NK-92 treated with Interleukin-12 subunit alpha and Interleukin-12 subunit beta, amount 100 ng/mL, for 24 hours (cell line): ENCODE measurements at places on chromosomes 3 and 15.
A peak's percentile ranks its signal among the peaks of the same experiment; 100 is the strongest.

DNA sequence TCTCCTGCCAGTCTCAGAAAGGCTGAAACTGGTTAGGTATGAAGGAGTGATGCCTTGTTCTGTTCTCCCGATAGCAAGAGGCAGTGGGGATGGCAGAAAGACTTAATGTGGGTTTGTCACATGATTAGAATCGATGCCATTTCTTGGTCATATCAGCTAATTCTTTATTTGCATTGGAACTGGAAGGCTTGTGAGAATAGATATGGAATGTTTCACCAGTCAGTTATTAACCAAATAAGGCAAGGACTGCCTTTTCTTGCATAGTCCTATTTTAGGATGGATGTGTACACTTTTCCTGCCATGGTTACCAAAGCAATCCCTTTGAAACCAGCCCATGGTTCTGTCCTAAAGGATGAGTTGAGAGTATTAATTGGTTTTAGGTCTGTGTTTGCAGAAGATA is 33.7 kb downstream of the FILIP1L start:
- no peak for DNase-seq

DNA sequence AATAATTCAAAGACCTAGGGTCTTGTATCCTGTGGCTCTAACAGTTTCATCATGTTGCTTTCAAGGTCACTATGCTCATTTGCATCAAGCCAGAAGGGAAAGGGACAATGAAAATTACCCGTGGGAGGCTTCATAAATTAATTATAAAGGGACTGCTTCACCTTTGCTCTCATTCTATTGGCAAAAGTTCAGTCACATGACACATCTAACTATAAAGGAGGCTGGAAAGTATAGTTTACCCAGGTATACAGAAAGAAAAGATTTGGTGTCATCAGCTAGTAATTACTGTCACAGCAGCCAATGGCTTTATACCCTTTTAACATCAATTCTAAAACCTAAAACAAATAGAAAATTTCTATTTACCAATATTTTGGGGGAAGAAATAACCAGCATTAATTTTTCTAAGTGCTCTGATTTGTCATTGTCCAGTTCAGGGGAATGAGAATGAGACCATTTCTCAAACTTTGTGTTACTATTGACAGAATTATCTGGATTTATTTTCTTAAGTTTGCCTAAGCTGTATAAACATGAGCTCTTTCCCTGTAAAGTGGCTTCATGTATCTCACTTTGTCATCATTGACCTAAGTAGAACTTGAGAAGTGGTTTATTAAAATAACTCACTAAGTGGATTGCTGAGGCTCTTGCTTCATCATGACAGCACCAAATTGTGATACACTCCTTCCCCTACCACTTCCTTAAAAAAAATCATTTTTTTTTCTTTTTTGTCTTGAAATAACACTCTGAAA is 257.7 kb upstream of the PEX5L start:
- no peak for DNase-seq

- DNase-seq, result no peak
Observed at GRCh38 chr3:129911261-129911861, 17.9 kb upstream of the TMCC1 start.

GRCh38 chr3:156626104-156626503 is 48.3 kb upstream of the TIPARP start:
- no peak for DNase-seq

- peak; percentile 64 for DNase-seq
Observed at GRCh38 chr3:152100491-152101132, 168.1 kb upstream of the MBNL1 start.

GRCh38 chr15:80608688-80609087 is 86.4 kb upstream of the ABHD17C start:
- no peak for DNase-seq

DNA sequence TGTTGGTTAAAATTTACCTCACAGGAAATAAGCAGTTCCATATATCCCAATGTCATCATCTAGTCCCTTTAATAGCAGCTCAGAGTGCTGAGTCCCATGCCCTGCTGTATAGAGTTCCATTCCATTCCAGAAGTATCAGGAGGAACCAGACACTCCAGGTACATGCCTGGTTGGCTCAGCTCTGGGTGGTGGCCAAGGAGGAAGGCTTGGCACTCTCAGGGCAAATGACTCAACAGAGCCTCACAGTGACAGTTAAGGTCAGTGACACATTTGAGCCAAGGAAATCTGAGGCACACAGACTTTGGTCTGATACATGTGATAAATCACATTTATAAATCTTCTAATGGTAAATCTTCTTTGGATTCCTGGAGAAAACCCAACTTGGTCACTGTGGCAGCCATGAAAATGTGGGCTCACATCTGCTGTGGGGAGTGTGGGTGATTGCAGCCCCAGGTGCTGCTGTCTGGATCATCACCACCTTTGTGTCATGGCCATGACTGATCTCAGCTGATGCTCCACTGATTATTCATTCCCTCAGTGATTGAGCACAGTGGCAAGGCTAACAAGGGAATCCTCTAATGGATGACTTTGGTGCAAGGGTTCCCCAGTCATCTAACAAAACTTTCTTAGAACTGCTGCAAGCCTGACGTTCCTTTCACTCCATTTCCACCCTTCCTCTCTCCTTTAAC is 9.3 kb downstream of the HHLA2 start:
- DNase-seq, result no peak

DNA sequence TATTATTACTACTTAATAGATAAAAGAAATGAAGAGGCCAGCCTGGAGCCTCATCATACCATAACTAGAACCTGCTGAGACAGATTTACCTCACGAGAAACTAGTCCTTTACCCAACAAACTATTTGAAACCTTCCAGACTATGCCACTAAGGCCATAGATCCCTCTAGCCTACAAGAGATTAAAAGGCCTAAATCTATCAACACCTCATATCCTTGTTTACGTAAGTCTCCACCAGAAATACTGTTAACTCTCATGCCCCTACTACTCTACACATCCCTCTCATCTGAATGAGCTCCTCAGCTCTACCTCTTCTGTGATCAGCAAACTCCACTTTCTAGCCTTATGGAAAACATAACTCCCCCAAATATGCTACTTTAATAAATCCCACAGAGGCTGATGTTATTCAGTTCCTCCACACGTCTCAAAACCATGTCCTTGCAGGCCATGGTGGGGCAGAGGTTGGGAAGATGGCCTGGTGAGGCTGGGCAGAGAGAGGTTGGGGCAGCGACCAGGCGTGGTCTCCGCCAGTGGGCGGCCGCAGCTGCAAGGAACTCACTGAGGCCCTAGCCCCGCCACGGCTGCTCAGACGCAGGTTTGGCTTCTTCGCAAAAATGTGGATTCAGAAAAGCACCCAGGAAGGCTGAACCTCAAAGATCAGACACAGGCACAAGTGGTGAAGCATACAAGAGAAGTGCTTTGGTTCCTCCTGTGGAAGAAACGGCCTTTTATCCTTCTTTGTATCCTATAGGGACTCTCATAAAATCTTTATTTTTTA is 65.8 kb downstream of the GSK3B start:
- DNase-seq, result no peak

- DNase-seq, result no peak
Observed at GRCh38 chr3:50299638-50299928, 378 bp upstream of the HYAL3 start.

- DNase-seq, result peak; percentile 35
Observed at GRCh38 chr3:58349792-58350626, 17.3 kb downstream of the PXK start.

GRCh38 chr3:9067352-9067975 is 104.2 kb upstream of the RAD18 start:
- DNase-seq, result no peak

- DNase-seq, result no peak
Observed at GRCh38 chr15:99492275-99492674, 73.5 kb upstream of the MEF2A start.

- peak; percentile 36 for DNase-seq
Observed at GRCh38 chr15:51600114-51600513, 22.5 kb downstream of the DMXL2 start.

DNA sequence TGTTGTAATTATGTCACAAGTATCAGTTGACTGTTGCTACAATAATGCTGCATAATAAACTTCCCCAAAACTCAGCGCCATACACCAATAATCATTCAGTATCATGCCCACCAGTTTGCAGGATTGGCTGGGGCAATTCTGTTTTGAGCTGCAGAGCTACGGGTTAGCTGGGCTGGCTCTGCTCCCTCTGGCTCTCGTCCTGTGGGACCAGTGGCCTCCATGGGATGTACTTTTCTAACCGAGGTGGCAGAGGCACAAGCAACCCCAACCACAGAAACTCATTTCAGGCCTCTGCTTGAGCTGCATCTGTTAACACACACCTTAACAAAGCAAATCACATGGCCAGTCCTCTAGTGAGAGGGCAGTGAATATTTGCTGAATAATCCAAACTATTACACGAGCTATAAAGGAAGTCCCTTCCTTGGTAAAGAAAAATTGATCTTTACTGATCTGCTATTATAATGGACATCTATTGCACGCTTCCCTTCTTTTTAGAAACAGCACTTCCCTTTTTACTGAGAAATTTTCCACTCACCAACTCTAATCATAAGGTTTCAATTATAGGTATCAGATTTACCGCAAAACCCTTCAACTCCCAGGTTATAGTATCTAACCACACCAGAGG is 10.9 kb upstream of the BCL2A1 start:
- no peak for DNase-seq

- no peak for DNase-seq
Observed at GRCh38 chr3:96779810-96780209, 34.6 kb upstream of the EPHA6 start.

GRCh38 chr3:15154326-15154725 is 51.7 kb upstream of the CAPN7 start:
- DNase-seq, result no peak

DNA sequence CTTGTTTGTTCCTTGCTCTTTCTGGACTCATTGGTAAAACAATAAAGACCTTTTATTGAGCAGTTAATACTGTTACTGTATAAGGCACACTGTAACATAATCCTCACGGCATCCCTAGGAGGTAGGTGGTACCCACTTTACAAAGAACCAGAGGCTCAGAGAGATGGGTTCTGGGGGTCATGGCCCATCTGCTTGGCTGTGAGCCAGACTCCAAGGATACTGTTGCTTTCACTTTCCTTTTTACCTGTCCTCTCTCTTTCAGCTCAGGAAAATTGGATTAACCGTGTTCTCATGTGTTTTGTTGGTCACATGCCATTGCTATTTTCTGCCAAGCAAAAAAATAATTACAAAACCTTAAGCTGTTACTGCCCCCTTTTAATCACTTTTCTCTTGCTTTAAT is 34.8 kb upstream of the FILIP1L start:
- no peak for DNase-seq

GRCh38 chr15:60740787-60741354 is 261.9 kb upstream of the ICE2 start:
- peak; percentile 56 for DNase-seq

- no peak for DNase-seq
Observed at GRCh38 chr3:55571913-55572312, 84.8 kb upstream of the WNT5A start.

DNA sequence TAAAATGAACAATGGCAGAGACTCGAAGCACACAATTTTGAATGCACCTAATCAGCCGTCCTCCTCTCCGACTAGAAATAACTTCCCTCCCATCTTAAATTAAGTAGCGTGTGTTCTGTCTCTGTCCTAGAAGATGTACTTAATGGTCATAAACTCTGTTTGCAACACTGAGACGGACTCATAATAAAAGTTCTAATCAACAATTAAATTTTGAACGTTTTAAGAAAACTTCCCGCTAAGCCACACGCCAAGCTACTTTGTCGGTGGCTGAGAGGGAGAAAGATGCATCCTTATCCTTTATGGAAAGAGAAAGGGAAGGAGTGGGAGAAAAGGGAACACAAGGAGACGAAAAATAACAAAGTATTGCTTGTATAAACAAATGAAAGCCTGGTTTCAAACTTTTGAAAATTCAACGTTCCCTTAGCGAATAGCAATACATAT is 989 bp downstream of the GNB4 start:
- DNase-seq, result no peak

GRCh38 chr15:45276831-45277230 is 24.8 kb downstream of the SLC28A2 start:
- no peak for DNase-seq

- DNase-seq, result no peak
Observed at GRCh38 chr3:192820161-192820560, 92.8 kb upstream of the FGF12 start.

- no peak for DNase-seq
Observed at GRCh38 chr15:43845421-43845820, 18.6 kb downstream of the WDR76 start.

DNA sequence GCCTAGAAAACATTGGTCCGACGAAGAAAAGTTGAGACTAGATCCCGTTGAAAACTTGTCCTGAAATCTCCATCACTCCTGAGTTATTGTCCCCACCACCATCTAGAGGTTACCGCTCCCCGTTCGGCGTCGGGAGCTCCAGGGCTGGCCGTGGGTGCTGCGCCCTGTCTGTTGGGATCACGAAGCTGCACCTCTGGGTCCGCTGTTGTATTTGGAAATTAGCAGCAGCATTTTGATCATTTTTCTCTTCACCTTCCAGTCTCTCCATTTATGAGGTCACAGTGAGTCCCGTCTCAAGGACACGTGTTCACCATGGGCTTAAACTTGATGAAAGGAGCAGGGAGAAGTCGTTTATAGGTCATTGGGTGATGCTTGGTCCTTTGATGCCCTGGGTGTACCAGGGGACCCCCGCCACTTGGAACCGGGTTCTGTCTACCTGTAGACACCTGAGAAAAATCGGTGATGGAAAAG is 565 bp downstream of the MANF start:
- no peak for DNase-seq

DNA sequence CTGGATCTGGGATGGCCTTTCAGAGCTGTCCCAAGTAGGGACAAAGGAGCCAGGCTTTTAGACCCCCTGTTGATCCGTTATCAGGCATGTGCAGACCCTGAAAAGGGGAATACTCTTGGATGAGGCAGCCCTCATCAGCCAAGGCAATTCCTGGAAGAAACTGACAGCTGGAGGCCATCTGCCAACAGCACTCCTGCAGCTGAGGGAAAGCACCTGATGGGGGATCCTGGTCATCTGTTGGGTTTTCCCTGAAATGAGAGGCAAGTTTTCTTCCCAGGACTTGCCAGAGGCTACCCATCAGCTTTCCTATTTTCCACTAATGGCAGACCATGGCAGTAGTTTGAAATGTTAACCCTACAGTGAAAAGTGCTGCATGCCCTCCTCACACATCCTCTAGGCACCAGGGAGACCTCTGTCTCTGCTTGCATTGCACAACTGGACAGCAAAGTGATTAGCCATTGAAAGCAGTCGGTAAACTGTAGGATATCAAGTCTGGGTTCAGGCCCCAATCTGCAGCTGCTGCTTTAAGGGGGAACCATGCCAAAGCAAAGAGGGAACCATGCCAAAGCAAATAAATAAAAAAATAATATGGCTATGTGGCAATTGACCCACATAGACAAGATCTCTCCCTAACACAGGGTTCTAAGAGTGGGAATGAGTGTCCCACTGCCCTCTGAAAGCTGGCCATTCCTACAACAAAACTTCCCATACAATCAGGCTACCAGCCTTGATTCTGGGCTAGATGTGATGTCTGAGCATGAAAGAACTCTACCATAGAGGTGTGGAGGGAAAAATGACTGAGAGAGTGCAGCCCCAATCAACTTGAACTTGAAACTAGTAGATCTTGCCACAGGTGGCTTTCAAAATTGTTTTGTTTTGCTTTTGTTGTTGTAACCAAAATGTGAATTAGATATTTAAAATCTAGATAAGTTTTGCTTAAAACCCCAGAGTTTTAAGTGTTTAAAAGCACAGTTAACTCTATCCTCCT is 232.0 kb upstream of the STT3B start:
- no peak for DNase-seq
